Muscle of back (tissue), 13 donors: ENCODE measurements at places on chromosomes 5 and 9. TPM values are rescaled to one million over a fixed set of nuclear protein-coding genes. Genes with fewer than 3 reads are reported as not detected.

CCNI2 gene
- 0.60 TPM for polyA plus RNA-seq

- DNase-seq, result no peak
Measured at GRCh38 chr5:154677921-154678320, 77.3 kb upstream of the LARP1 start.

DNA sequence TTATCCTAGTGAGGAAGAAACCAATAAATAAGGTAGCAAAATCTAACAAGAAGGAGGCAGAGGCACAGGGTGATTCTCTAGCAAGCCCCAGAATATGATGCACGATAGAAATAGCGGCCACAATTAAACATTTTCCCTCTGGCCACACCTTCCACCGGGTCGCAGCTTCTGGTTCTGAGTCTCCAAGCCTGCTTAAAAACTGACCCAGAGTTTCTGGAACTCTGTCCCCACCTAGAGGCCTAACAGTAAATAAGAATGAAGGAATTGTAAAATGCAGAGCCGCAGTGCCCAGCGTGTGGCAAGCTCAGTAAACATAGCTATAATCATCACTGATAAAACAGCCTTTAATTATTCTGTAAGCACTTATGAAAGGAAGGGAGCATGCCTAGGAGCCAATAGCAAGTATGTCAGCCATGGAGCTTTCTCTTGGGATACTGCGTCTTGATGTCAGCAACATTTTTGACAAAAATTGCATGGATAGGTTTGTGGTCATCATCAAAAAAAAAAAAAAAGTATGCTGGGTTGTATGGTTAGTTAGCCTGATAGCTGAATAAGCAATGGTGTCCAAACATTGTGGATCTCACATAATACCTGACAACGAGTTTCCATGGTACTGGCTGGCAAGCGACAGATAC, 465.5 kb downstream of the DNAH5 start:
- DNase-seq, result peak; percentile 14

DNA sequence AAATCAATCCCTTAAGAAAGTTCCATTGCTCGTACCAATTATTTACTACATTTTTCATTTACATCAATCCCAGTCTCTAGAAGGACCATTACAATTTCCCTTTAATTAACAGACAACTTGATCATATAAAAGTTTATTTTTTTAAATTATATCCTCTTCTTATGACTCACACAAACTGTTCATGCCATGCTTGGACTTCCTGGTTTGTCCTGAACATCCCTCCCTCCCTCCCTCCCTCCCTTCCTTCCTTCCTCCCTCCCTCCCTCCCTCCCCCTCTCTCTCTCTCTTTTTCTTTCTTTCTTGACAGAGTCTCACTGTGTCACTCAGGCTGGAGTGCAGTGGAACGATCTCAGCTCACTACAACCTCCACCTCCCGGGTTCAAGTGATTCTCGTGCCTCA, 11.6 kb upstream of the CLTB start:
- no peak for DNase-seq

DNA sequence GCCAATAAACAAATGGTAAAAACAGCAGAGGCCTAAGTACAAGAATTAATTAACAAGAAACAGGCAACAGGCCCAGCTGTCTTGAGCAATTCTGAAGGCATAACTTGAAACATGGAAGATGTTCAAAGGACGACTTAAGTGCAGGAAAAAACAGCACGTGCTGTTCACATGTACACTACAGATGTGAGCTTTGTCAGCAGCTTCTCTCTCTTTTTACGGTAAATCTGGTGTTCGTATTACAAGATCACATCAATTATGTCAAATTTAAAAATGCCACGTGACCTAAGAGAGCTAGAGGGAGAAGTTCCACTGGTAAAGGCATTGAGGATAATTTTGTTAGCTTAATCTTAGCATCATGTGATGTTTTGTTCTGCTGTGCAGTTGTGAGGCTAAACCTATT, 281.1 kb downstream of the PSAT1 start:
- DNase-seq, result peak; percentile 53

GRCh38 chr5:72633041-72633445, 125.8 kb upstream of the ZNF366 start:
- DNase-seq, result no peak

ADCY2 gene
- polyA plus RNA-seq, result 46.0 TPM

- DNase-seq, result peak; percentile 43
Measured at GRCh38 chr9:21030389-21031035, 928 bp downstream of the HACD4 start.

- no peak for DNase-seq
Measured at GRCh38 chr5:89697581-89697980, 712.0 kb downstream of the CETN3 start.
